ENCODE measurements at places on chromosomes 6 and 20.

GRCh38 chr20:17682889-17683198, 802 bp upstream of the RRBP1 start:
- no peak for DNase-seq

DNA sequence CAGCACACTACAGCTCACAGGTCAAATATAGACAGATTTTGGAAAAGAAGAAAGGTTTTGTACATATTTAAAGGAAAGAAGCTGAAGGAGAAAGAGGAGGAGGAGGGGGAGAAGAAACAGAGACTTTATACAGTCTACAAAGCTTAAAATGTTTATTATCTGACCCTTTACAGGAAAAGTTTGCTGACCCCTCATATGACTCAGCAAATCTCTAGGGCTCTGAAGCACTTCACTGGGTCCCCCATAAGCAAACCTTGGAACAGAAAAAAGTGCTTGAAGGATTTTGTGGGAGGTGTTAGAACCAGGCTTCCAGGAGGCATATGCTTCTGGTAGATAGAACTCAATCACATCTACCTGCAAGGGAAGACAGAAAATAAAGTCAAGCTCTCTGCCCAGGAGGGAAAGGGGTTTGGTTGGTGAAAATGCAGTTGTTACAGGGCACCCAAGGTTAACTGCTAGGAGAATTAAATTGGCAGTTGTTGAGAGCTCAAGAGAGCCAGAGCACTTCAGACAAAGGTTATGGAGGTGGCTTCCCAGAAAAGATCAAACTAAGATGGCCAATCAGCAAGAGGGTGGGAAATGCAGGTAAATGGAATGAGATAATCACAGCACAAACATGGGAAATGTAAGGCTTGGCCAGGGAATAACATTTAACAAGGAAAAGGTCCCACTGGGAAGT, 207.4 kb upstream of the SGK1 start:
- DNase-seq = no peak

- no peak for DNase-seq
These were observed 785.2 kb upstream of the FLRT3 start for GRCh38 chr20:15122613-15123012.

- no peak for DNase-seq
These were observed 80.8 kb downstream of the BMP6 start for GRCh38 chr6:7806711-7807110.

GRCh38 chr6:17688481-17688880, 18.2 kb downstream of the NUP153 start:
- no peak for DNase-seq

GRCh38 chr6:12013307-12013719, 1.2 kb downstream of the HIVEP1 start:
- no peak for DNase-seq

- DNase-seq = no peak
These were observed 698.2 kb downstream of the COL12A1 start for GRCh38 chr6:74507649-74508048.

DNA sequence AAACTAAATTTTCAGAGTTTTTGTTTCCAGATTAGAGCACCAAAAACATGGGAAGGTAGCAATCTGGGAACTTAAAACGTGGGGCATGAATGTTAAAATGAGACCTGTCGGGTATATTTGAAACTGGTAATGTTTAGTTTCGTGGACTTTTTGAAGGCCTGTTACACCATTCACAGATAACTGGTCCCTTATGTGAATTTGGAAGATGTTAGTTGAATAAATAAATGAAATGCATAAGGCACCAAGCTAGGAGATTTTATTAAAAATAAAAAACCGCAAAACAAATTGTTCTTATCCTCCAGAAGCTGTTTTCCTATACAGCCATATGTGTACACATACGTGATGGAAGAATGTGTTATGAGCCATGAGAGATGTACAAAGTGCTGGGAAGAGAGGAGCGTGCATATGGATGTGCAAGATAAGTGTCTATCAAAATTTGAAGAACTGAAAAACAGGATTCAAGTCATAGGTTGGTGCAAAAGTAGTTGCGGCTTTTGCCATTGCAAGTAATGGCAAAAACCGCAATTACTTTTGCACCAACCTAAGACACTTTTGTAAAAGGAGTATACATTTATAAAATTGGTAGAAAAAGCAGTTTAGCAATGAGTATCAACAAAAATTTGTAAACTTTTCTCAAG, 700 bp upstream of the MCUR1 start:
- DNase-seq = peak; percentile 47

DNA sequence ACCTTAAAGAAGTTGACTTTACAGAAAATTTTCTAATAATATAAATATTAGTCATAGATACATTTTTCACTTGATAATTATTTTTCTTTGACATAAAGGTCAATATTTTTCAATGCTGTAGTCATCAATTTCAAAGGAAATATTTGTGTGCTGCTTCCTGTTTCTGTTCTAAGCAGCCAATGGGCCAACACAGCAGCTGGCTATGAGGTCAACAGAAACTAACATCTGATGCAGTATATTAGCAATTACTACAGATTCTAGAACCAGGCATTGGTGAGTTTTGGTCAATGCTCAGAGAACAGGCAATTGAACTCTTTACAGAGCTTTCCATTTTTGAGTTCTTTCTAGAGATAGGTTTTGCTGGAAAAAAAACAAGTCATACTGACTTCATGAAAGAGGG, 669.6 kb upstream of the NRSN1 start:
- DNase-seq = no peak

DNA sequence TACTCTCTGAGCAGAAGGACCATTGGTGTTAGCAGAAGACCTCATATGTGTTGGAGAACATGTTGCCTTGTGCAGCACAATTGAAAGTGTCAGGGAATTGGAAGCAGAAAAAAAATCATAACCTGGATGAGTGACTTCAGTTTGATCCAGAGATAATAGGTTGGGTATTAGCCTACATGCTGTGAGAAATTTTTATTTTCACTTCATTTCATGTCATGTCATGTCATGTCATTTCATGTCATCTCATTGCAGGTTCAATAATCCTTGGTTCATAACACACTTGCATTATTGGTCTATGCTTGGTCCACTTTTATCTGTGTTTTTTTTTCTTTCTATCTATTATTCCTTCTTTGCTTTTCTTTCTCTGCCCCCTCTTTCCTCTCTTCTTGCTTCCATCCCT, 34.3 kb downstream of the AKAP7 start:
- no peak for DNase-seq

GRCh38 chr20:7500231-7500663, 440.0 kb downstream of the HAO1 start:
- no peak for DNase-seq

DNA sequence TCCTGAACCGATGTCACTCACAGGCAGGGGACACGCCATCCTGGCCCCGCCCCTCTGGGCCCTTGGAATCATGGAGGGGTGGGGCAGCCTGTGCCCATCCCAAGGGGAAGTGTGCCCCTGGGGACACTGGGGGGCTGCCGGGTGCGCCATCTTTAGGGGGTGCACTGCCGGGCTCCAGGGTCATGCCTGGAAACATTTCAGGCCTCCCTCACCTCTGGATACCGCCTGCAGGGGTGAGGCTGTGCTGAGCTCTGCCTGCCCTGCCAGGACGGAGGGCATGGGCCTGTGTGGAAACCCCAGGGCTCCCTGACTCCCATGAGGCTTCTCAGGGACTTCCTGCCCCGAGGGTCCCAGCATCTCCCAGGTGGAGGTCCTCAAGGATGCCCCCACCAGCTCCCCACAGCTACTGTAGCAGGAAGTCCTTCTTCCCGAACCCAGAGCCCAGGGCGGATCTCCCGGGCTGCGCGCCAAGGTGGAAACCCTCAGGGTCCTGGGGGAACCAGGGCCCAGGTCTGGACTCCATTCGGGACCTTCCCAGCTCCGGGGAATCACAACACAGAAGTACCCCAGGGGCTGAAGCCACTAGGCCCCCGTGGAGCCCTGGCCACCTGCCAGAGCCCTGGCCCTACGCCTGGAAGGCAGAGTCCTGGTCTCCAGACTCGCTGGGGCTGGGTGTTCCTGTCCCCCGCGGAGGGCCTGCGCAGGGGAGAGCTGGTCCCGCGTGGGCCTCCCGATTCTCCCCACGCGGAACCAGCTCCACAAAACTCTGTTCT, 15.6 kb downstream of the CHRNA4 start:
- DNase-seq = no peak

GRCh38 chr6:52049252-52050050, 38.0 kb downstream of the PKHD1 start:
- DNase-seq = peak; percentile 13

GRCh38 chr6:170471491-170471890, 81.6 kb downstream of the PSMB1 start:
- no peak for DNase-seq

- no peak for DNase-seq
These were observed 15.1 kb downstream of the GLYATL3 start for GRCh38 chr6:49514571-49515484.

GRCh38 chr6:44201638-44202303, 15.0 kb upstream of the MYMX start:
- no peak for DNase-seq

GRCh38 chr20:48503166-48503815, 324.5 kb downstream of the PREX1 start:
- no peak for DNase-seq

DNA sequence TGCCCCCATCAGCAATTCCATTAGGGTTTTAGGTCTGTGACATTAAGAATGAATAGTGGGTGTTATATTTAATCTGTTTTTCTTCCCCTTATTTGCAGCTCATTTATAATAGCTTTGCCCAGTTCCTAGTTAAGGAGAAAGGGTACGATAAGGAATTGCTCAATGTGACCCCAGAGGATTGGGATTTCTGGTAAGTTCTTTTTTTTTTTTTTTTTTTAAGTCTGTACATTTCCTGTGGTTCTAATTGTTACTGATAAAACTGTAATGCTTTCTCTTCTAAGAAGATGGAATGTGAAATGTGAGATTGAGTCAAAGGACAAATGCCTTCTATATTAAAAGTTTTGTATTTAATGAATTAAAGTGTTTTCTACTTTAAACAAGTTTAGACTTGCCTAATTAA, 5.5 kb downstream of the NT5DC1 start:
- DNase-seq = no peak

DNA sequence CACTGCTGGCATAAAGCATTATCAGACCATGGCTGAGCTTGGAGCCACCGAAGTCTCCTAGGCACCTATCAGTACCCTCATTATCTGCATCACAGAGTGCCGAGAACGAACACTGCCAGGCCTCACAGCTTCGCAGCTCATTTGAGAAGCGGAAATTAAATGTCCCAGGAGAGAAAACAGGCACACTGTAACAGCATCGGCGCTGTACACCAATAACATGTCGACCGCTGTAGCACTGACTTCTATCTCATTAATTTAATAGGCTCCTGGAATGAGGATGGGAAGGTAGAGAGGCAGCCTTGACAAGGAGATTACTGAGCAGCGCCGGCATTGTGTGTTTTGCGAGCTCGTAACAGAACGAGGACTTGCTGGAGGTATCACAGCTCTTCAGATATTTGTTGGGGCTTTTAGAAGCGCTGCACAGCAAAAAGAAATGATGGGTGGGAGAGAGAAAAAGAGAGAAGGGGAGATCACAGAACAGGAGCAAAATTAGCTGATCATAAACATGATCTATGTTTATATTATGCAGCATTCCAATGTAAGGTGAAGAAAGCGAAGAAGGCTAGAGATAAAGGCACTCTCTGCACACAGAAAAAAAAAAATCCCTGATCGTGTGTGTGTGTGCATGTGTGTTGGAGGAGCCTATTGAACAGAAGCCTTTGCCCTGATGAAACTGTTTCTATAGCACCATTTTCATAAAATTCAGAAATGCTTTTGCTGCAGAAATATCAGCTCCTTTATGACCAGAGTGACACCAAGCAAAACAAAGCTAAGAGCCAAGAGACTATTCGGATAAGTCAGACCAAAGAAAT, 29.2 kb downstream of the ID4 start:
- no peak for DNase-seq

DNA sequence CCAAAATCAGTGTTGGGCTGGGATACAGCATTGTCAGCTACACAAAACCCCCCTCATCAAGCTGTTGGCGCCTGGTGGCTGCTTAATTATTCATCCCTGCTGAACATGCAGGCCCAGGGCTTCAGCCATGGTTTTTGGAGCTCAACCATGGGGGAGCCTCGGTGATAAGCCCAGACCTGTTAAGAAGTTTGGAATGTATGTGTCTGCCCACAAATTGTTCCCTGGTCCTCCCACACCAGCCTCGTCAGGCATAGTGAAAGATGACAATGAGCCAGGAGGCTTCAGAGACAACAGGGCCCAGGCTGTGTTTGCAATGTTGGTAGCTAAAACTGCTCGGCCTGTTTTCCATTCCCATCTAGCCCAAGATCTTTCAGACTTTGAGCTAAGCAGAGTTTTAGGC, 34.8 kb upstream of the SIRPA start:
- DNase-seq = no peak

- no peak for DNase-seq
These were observed 123.1 kb downstream of the OLIG3 start for GRCh38 chr6:137370871-137371633.

GRCh38 chr6:25342802-25343201, 63.6 kb downstream of the CARMIL1 start:
- DNase-seq = no peak

- DNase-seq = no peak
These were observed 3.0 kb downstream of the VARS2 start for GRCh38 chr6:30917041-30917440.

GRCh38 chr6:166419717-166420116, 37.0 kb upstream of the MPC1 start:
- DNase-seq = no peak

DNA sequence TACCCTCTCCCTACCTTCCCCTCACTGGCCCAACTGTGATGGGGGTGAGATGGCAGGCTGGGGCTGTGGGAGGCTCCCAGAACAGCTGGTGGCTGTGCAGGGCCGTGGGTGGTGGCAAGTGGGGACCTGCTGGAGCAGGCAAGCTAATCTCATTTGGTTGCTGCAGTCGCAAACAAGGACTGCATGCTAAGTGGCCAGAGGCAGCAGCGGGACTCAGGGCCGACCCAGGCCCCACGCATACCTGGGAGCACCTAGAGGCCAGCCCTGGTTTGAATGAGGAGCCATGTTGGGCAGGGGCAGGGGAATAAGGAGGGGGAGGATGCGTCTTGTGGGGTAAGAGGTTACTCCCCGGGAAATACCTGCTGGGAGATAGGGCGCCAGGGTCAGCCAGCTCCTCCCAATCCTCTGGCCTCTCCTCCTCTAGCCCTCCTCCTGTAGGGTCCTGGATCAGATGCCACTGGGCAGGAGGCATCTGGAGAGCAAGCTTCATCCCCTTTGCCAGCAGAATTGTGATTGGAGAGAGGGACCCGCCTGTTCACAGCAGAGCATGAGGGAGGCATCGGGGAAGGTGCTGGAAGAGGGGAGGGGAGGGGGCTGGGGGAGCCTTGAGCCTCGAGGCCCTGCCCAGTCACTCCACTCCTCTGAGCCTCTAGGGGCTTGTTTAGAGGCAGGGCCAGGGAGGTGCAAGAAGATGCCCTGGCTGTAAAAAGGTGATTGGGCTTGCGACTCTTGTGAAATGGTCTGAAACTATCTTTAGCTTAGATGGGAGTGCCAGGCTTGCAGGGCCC, 24.3 kb upstream of the CDH22 start:
- no peak for DNase-seq

- DNase-seq = no peak
These were observed 113.9 kb downstream of the GMPR start for GRCh38 chr6:16352258-16352635.

GRCh38 chr6:148414836-148415235, 72.2 kb downstream of the SASH1 start:
- no peak for DNase-seq

GRCh38 chr6:107665382-107665781, 158.7 kb downstream of the SCML4 start:
- no peak for DNase-seq

Measured in hematopoietic multipotent progenitor cell treated with erythropoietin and hydrocortisone succinate and interleukin-3 and kit ligand, for 17 days (in vitro differentiated cells).